ENCODE measurements at places on chromosomes 3 and 15. TPM values are rescaled to one million over a fixed set of nuclear protein-coding genes. Genes with fewer than 3 reads are reported as not detected.

Gene CPNE4
- total RNA-seq = 1.5 TPM

Gene HRG
- under 0.01 TPM for total RNA-seq

Gene EFCAB12
- under 0.01 TPM for total RNA-seq

Gene GOLGA8G
- total RNA-seq = 3.5 TPM

Gene CYP1A1
- 20.0 TPM for total RNA-seq

Gene SLCO2A1
- 2.2 TPM for total RNA-seq

Gene SPESP1
- not detected for total RNA-seq

Gene CP
- total RNA-seq = not detected

Gene ARPP21
- total RNA-seq = not detected

Gene CAMP
- total RNA-seq = 5.3 TPM

Gene VEPH1
- total RNA-seq = not detected

Gene PARP15
- total RNA-seq = not detected

Gene ROBO2
- total RNA-seq = 0.67 TPM

Gene PPP1R2
- 45.5 TPM for total RNA-seq

Gene SLC51A
- total RNA-seq = not detected

Gene LEO1
- total RNA-seq = 25.5 TPM

Gene ANKUB1
- total RNA-seq = not detected

Gene RTP2
- not detected for total RNA-seq

Gene FMN1
- total RNA-seq = 6.7 TPM

Gene GOLIM4
- total RNA-seq = 31.4 TPM

Gene HHATL
- not detected for total RNA-seq

Gene KLF13
- total RNA-seq = 69.1 TPM

Gene MYRIP
- 0.17 TPM for total RNA-seq

Gene LRRC58
- total RNA-seq = 28.2 TPM

Gene SNX22
- total RNA-seq = 0.31 TPM

Gene GRAMD1C
- 1.8 TPM for total RNA-seq

Gene SSUH2
- total RNA-seq = not detected

Gene SEMA3G
- total RNA-seq = 0.50 TPM

Gene UNC13C
- total RNA-seq = 0.75 TPM

Gene P3H2
- 71.2 TPM for total RNA-seq

Gene FBXO45
- total RNA-seq = 9.2 TPM

Gene GOLGA6A
- total RNA-seq = not detected

Gene ZWILCH
- total RNA-seq = 8.5 TPM

Gene ZNF80
- total RNA-seq = not detected

Gene DAZL
- not detected for total RNA-seq

Gene XIRP1
- total RNA-seq = not detected

Gene ARPIN
- total RNA-seq = 7.5 TPM

Gene CYP1A2
- total RNA-seq = not detected

Gene EPHB1
- not detected for total RNA-seq

Gene ROPN1
- 0.92 TPM for total RNA-seq

Gene LIPC
- not detected for total RNA-seq

Gene GHSR
- not detected for total RNA-seq

Gene ITGB5
- 172 TPM for total RNA-seq

Gene PCOLCE2
- total RNA-seq = 3.5 TPM

Gene ZDHHC19
- total RNA-seq = not detected

Gene TMEM158
- 9.3 TPM for total RNA-seq

Gene RTP3
- not detected for total RNA-seq

Gene MAP6D1
- total RNA-seq = 1.4 TPM

Gene DUOX1
- total RNA-seq = 15.0 TPM

Gene FETUB
- total RNA-seq = 0.24 TPM
